Mucosa of descending colon (tissue), 3 donors: ENCODE measurements at places on chromosomes 6 and 20. TPM values are rescaled to one million over a fixed set of nuclear protein-coding genes. Genes with fewer than 3 reads are reported as not detected.
A peak's percentile ranks its signal among the peaks of the same experiment; 100 is the strongest.

GRCh38 chr20:35319192-35319870 is 27.1 kb upstream of the FAM83C start:
- DNase-seq: no peak

EYS gene
- total RNA-seq: 0.16 TPM

- no peak for DNase-seq
Observed at GRCh38 chr6:130922922-130923321, 95.7 kb downstream of the SMLR1 start.

DNA sequence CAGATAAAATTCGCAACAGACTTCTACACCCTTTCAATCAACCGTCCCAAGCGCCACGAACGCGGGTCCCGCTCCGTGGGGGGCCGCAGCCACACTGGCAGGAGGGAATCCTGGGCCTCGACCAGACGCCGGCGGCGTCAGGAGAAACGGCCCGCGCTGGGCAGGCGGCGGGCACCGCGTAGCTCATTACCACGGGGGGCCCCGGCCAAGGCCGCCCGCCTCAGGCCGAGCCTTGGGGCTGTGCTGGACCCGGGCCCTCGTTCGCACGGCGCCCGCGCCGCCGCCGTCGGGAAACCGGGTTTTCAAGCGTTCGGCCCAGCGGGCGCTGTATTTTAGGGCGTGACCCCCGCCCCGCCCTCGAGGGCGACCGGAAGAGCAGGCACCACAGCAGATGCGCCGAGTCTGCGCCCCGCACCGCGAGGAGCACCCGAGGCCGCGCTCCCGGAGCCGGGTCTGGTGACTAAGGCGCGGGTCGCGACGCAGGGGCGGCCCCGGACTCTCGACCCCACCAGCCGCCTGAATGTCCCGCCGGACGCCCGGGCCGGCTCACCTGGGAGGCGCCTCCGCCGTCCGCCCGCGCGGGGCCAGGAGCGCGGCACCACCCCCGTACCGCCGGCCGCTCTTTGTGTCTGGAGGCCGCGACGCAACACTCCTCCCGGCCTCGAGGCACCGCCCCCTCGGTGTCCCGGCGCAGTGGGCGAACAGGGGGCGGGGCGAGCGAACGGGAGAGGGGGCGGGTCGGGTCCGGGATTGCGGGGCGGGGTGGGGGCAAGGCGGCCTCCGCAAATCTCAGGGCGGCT is at the start of gene NINL:
Gene NINL, minus strand, starts transcription at position 627 of the 800 bp plus-strand sequence. CDS start 58,944 bp downstream, outside the sequence.
- DNase-seq: peak; percentile 75

DNA sequence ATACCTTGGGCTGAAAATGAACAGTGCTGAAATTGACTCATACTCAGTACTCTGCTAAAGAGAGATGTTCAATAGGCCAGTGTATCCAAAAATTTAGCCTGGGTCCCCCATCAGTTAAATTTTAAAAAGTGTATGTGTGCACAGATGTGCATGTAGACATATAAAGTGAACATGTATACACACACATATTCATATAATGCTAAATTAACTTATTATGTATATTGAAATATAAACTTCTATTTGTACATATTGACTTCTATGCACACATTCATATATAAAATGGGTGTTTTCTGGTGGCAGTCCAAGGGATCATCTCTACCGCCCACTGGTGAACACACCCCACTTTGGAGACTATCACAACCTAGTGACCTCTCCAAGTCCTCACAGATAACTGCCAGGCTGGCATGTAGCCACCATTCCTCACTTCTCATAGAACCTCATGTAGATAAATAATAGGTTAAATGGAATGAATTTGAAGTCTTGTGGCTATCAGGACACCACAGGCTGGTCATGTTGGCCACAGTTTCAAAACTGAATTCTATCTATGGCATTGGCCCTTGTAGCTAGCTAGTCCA is 8.8 kb downstream of the SLC22A16 start:
- no peak for DNase-seq

DNA sequence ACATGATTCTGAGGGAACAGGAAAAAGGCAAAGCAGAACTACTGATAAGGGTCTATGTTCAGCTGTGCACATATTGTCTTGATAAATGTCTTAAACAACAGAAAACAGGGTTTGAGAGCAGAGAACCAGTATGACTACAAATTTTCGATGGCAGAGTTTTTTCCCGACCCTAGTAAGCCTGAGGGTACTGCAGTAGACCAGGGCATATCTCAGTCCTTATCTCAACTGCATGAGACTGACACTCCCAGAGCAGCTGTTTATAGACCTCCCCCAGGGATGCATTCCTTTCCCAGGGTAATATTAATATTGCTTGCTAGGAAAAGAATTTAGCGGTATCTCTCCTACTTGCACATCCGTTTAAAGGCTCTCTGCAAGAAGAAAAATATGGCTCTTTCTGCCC is 1176.8 kb upstream of the ADGRB3 start:
- no peak for DNase-seq

FNDC1 gene
- 6.6 TPM for total RNA-seq

GRCh38 chr6:166435574-166435973 is 52.8 kb upstream of the MPC1 start:
- DNase-seq: peak; percentile 29

SLC17A3 gene
- total RNA-seq: not detected

LY86 gene
- 1.2 TPM for total RNA-seq

DDAH2 gene
- 99.5 TPM for total RNA-seq

DNA sequence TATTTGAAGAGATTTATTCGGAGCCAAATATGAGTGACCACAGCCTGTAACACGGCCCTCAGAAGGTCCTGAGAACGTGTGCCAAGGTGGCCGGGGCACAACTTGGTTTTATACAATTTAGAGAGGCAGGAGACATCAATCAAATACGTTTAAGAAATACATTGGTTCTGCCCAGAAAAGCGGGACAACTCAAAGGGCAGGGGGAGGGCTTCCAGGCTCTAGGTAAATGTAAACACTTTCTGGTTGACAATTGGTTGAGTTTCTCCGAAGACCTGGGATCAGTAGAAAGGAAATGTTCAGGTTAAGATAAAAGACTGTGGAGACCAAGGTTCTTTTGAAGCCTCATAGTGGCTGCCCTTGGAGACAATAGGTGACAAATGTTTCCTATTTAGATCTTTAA is 18.9 kb upstream of the KIF25 start:
- no peak for DNase-seq

- no peak for DNase-seq
Observed at GRCh38 chr20:46875059-46875458, 19.6 kb upstream of the EYA2 start.

- DNase-seq: no peak
Observed at GRCh38 chr20:46343348-46343974, 35.2 kb upstream of the CDH22 start.

DNA sequence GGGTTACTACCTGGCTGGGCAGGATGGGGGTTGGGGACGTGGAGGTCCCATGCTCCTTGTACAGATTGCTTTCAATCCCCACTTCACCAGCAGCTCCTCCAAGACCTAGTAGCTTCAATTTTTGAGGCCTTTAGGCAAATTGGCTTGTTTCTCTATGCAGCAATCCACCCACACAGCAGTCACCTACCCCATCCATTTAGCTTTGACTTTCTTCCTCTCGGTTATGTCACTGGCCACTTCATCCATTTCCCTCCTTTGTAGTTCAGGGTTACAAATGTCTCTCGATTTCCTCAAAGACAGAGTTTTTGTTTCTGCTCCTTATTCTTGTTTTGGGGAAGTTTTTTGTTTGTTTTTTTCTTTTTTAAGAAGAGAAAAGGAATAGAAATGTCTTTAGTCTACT is 33.4 kb upstream of the RSPO4 start:
- DNase-seq: no peak

TTBK1 gene
- total RNA-seq: 0.93 TPM

GRCh38 chr20:64105846-64106434 is 1.4 kb downstream of the NPBWR2 start:
- no peak for DNase-seq
